Ovary (tissue), 10 donors: ENCODE measurements at places on chromosomes 5 and 9. TPM values are rescaled to one million over a fixed set of nuclear protein-coding genes. Genes with fewer than 3 reads are reported as not detected.

GRCh38 chr5:57566914-57567313 lies 84.3 kb upstream of the ACTBL2 start:
- H3K27me3 ChIP-seq, result no peaks in the 10 kb centered on the region
- DNase-seq, result no peak
- H3K4me1 ChIP-seq, result peaks cover 2% of the 10 kb centered on the region
- H3K27ac ChIP-seq, result no peak overlapping the region

DNA sequence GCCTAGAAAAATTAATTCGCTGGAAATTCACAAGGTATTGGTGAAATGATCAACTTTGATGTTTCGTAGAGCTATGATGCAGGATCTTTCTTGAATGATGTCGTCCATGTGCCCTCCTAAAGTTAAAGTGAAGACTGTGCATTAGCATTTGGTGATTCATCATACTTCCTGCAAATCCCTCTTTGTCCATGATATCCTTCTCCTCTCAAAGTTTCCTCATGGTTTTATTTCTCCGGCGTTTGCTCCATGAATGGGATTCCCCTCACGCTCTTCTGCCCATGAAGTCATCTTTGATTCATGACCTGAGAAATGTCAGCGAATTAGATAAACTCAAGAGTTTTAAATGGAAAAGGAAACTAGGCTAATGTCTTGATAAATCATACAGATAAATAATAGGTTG lies 372.7 kb downstream of the PSAT1 start:
- H3K27ac ChIP-seq, result no peak overlapping the region
- H3K36me3 ChIP-seq, result no peaks in the 10 kb centered on the region
- no peaks in the 10 kb centered on the region for H3K27me3 ChIP-seq
- H3K4me1 ChIP-seq, result no peaks in the 10 kb centered on the region
- H3K4me3 ChIP-seq, result no peak overlapping the region

DNA sequence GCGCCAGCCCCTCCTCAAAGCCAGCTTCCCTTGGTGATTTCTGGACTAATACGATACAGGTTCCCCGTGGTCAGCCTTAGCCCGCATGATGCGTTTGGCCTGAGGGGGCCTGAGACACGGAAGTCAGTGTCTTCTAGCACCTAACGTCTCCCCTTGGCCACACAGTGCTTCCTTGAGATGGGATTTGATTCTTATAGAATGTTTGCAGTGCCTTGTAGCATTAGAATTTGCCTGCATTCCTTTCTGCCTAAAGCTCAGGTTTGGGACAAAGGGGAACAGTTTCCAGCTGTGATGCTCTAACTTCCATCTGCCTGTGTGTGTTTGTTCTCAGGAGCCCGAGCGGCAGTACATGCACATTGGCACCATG lies 34.4 kb downstream of the CFAP90 start:
- no peak overlapping the region for H3K4me3 ChIP-seq
- H3K36me3 ChIP-seq, result no peaks in the 10 kb centered on the region
- no peaks in the 10 kb centered on the region for H3K27me3 ChIP-seq

GRCh38 chr9:137639303-137640051 lies 20.7 kb downstream of the EHMT1 start:
- H3K4me1 ChIP-seq, result peaks cover 15% of the 10 kb centered on the region
- no peak overlapping the region for H3K27ac ChIP-seq
- peak overlapping the region; percentile 12 for H3K4me3 ChIP-seq
- H3K36me3 ChIP-seq, result no peaks in the 10 kb centered on the region
- no peaks in the 10 kb centered on the region for H3K27me3 ChIP-seq

- H3K27me3 ChIP-seq, result no peaks in the 10 kb centered on the region
- no peak for DNase-seq
- no peaks in the 10 kb centered on the region for H3K36me3 ChIP-seq
- H3K4me1 ChIP-seq, result no peaks in the 10 kb centered on the region
Observed at GRCh38 chr9:71681708-71682272, 86.5 kb downstream of the CEMIP2 start.

DNA sequence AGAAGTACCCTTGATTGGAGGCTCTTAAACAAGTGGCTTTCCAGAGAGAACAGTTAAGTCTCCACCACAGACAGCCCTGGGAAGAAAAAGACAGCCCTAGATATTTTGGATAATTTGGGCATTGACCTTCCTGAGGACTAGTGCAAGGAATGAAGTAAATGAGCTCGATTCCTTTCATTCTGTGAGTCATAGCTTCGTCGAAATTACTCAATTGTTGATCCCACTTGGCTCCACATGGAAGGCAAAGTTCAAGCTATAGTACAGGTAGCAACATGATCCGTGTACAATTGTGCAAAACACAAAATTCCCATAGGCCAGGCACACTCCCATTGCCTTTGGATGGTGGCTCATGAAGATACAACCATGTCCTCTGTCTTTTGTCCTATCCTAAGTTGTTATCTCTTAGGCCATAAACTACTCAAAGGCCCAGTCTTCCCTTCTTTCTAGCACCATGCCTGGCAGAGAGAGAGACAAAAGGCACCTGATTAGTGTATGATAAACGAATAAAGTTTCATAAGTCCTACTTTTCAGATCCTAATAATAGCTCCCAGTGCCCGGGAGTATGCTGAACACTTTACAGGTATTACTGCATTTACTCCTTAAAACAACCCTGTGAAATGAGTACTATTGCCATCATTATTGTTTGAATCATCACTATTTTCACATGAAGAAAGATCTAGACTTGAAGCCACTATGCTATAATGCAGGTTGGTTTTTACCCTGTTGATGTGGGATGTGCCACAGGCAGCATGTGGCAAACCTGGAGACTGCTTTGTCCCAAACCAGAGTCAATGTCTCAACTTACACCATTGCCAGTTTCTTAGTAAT lies 116.7 kb upstream of the RANBP3L start:
- no peaks in the 10 kb centered on the region for H3K36me3 ChIP-seq
- H3K4me1 ChIP-seq, result no peaks in the 10 kb centered on the region
- no peak overlapping the region for H3K27ac ChIP-seq
- DNase-seq, result no peak
- no peaks in the 10 kb centered on the region for H3K27me3 ChIP-seq
- H3K4me3 ChIP-seq, result no peak overlapping the region

- H3K27ac ChIP-seq, result no peak overlapping the region
- no peak overlapping the region for H3K4me3 ChIP-seq
- no peak for DNase-seq
- no peaks in the 10 kb centered on the region for H3K36me3 ChIP-seq
- no peaks in the 10 kb centered on the region for H3K27me3 ChIP-seq
- no peaks in the 10 kb centered on the region for H3K4me1 ChIP-seq
Observed at GRCh38 chr9:100011062-100011681, 87.6 kb downstream of the ERP44 start.

GRCh38 chr9:2524601-2525000 lies 97.0 kb upstream of the VLDLR start:
- no peak overlapping the region for H3K27ac ChIP-seq
- no peak for DNase-seq
- H3K4me3 ChIP-seq, result no peak overlapping the region
- H3K27me3 ChIP-seq, result no peaks in the 10 kb centered on the region
- no peaks in the 10 kb centered on the region for H3K4me1 ChIP-seq
- no peaks in the 10 kb centered on the region for H3K36me3 ChIP-seq

DNA sequence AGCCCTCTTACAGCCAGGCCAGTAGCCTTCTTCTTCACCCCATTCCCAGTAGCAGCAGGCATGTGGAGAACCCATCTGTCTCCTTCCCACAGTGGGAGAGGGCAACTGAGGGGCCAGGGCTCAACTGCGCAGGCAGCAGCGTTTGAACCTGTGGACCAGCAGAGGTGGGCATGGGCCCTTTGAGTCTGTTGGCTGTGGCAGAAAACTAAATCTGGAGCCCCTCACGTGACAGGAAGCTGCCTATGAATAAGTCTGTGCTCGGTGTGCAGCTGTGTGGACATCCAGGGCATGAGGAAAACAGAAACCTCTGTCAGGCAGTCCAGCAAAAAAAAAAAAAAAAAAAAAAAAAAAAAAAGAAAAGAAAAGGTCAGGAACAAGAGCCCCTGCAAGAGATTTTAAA lies 189.2 kb upstream of the NR3C1 start:
- H3K27ac ChIP-seq, result no peak overlapping the region
- no peaks in the 10 kb centered on the region for H3K4me1 ChIP-seq
- H3K4me3 ChIP-seq, result no peak overlapping the region
- H3K36me3 ChIP-seq, result no peaks in the 10 kb centered on the region
- H3K27me3 ChIP-seq, result no peaks in the 10 kb centered on the region

- H3K4me1 ChIP-seq, result peaks cover 6% of the 10 kb centered on the region
- no peaks in the 10 kb centered on the region for H3K36me3 ChIP-seq
- H3K4me3 ChIP-seq, result no peak overlapping the region
- no peak overlapping the region for H3K27ac ChIP-seq
Observed at GRCh38 chr5:158050421-158050820, 191.5 kb upstream of the CLINT1 start.

DNA sequence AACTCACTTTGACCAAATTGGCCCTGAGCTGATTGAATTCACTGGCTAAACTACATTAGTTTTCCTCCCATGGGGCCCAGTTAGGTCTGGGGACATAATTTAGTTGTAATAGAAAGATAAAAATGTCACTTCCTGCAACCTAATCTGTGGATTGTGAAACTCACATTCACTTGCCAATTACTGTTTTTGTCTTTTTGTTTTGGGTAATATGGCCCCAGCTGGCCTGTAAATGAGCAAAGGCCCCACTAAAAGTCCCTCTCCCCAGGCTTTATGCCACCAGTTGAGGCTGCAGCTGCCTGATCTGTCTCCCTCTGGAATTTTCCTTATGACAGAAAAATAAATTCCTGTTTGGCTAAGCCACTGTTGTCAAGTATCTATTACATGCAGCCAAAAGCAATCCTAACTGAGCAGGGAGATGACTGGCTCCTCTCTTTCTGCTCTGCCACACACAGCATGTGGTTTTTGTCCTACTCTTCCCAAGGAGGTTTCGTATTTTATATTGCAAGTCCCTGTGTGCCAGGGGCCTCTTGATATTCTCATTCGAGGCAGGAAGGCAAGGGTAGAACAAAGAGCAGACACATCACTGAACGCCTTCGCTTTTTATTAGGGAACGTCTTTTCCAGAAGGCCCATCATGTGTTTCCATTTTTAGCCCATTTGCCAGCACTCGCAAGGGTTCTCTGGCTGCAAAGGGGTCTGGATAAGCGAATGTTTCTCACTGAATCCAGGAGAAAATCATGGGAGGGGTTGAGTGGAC lies 24.1 kb upstream of the SLC25A48 start:
- no peak for DNase-seq
- no peak overlapping the region for H3K4me3 ChIP-seq
- H3K27me3 ChIP-seq, result no peaks in the 10 kb centered on the region
- no peaks in the 10 kb centered on the region for H3K36me3 ChIP-seq
- no peak overlapping the region for H3K27ac ChIP-seq
- no peaks in the 10 kb centered on the region for H3K4me1 ChIP-seq

DNA sequence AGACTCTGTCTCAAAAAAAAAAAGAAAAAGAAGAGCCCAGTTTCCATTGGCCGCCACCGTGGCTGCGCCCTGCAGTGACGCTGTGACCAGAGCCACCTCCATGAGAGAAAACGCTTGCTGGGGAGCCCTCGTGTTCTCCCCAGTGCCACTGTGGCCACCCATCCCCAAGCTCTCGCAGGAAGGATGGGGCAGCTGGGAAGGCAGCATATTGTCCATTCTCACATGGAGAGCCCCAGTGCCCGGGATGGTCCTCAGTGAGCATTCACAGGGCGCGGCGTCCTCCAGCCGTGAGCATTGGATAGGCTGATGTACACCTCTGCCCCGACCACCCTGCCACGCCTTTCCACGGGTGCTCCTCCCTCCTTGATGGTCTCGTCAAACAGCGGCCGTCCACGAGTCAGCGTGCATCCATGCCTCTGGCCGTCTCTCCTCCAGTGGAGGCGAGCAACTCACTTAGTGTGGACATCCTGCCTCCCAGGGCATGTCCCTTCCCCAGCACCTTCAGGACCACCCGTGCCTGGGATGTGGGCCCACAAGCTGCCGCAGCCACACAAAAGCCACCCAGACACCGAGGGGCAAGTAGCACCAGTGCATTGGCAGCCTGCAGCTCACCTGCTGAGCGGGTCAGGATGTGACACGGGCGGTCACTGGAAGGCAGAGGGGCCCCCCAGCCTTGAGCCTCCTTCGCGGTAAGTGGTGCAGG lies 23.4 kb upstream of the SLC6A19 start:
- H3K27me3 ChIP-seq, result no peaks in the 10 kb centered on the region
- no peaks in the 10 kb centered on the region for H3K36me3 ChIP-seq
- H3K27ac ChIP-seq, result no peak overlapping the region
- no peak for DNase-seq
- no peak overlapping the region for H3K4me3 ChIP-seq

- no peaks in the 10 kb centered on the region for H3K4me1 ChIP-seq
- H3K27me3 ChIP-seq, result no peaks in the 10 kb centered on the region
- H3K4me3 ChIP-seq, result no peak overlapping the region
- H3K36me3 ChIP-seq, result no peaks in the 10 kb centered on the region
- H3K27ac ChIP-seq, result no peak overlapping the region
- DNase-seq, result no peak
Observed at GRCh38 chr5:134494780-134495179, 30.7 kb upstream of the JADE2 start.

DNA sequence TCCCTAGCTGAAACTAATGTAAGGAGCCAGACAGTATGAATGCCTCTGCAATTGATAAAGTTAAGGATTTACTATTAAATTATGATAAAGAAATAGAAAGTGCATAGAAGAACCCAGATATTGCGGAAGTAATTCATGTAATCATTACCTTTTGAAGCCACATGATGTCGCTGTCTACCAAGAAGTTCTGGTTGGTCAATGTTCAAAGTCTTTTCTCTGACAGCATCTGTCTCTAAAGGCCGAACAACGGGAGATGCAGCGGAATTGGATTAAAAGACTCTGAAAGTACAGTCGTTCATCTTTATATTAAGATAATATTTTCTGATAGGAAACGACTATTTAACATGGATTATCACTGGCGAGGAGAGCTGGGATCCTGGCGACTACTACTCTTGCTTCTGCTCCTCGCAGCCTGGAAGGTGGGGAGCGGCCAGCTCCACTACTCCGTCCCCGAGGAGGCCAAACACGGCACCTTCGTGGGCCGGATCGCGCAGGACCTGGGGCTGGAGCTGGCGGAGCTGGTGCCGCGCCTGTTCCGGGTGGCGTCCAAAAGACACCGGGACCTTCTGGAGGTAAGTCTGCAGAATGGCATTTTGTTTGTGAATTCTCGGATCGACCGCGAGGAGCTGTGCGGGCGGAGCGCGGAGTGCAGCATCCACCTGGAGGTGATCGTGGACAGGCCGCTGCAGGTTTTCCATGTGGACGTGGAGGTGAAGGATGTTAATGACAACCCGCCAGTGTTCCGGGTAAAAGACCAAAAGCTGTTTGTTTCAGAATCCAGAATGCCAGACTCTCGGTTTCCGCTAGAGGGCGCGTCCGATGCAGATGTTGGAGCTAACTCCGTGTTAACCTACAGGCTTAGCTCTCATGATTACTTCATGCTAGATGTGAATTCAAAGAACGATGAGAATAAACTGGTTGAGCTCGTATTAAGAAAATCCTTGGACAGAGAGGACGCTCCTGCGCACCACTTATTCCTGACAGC lies at the start of gene PCDHA8:
PCDHA8 (plus strand) TSS at position 210 of the 985 bp plus-strand sequence; CDS start at position 345, 135 bp downstream.
- H3K4me1 ChIP-seq, result no peaks in the 10 kb centered on the region
- H3K4me3 ChIP-seq, result no peak within 1 kb of the TSS
- DNase-seq, result no peak
- no peaks in the 10 kb centered on the region for H3K27me3 ChIP-seq
- no peak within 1 kb of the TSS for H3K27ac ChIP-seq

The GTF2H2C gene
- total RNA-seq, result 40.1 TPM

The PKD2L2 gene
- 0.20 TPM for total RNA-seq

The LARP1 gene
- 249 TPM for total RNA-seq

The PTGER4 gene
- total RNA-seq, result 2.8 TPM

The CCNI2 gene
- total RNA-seq, result not detected

The GHR gene
- total RNA-seq, result 6.1 TPM

The RMRP gene
- 27,726 TPM for total RNA-seq

The ACO1 gene
- total RNA-seq, result 30.5 TPM

The GPR151 gene
- total RNA-seq, result not detected

The GFRA3 gene
- 0.30 TPM for total RNA-seq

The ZDHHC11 gene
- 2.3 TPM for total RNA-seq
